Caki2 (cell line): ENCODE measurements at places on chromosomes 6 and 20. TPM values are rescaled to one million over a fixed set of nuclear protein-coding genes. Genes with fewer than 3 reads are reported as not detected.

The PRL gene
- total RNA-seq: not detected in 2 replicates

The EDN3 gene
- total RNA-seq: not detected in 2 replicates

The EEF1A2 gene
- 249 and 281 TPM in 2 replicates for total RNA-seq

The CCN6 gene
- not detected in 2 replicates for total RNA-seq

The TTBK1 gene
- not detected in 2 replicates for total RNA-seq

DNA sequence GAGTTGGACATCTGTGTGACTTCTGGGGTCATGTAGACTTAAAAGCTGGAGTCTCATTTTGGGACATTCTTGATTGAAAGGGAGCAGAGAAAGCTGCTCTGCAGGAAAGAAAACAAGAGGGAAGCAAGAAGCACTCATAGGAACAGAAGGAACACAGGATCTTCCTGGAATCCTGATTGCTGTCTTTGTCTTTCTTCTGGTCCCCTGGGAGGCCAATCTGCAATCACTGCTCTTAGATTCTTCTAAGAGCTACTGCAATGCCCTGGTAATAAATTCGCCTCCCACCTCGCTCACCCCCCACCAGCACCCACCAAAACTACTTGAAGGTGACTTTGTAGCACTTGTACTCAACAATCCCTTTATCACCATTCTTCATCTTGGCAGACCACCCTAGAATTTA is 51.8 kb downstream of the SLC35B3 start:
- DNase-seq: no peak

GRCh38 chr6:34174846-34175399 is 29.0 kb upstream of the GRM4 start:
- no peak for DNase-seq

- no peak for DNase-seq
These were observed 311.6 kb downstream of the MMUT start for GRCh38 chr6:49151461-49151860.

- DNase-seq: no peak
These were observed 6.0 kb downstream of the ASF1A start for GRCh38 chr6:118899948-118900347.

GRCh38 chr20:53023732-53024520 is 51.8 kb downstream of the TSHZ2 start:
- DNase-seq: no peak

DNA sequence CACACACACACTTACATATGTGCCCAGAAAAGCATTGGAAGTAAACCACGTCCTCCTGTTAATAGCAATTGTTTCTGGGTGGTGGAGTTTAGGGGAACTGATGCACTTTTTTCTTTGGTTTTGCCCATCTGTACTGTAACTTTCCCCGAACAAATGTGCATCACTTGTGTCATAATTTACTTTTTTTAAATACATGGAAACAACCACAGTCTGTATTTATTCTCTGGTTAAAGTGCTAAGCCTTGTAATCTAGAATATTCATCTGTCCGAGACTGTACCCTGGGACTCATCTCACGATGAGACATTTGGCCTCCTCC is 61.5 kb upstream of the CD93 start:
- no peak for DNase-seq

- no peak for DNase-seq
These were observed 6.0 kb downstream of the RGS17 start for GRCh38 chr6:153125032-153125431.
